ENCODE measurements at places on chromosomes 11 and 22.
A peak's percentile ranks its signal among the peaks of the same experiment; 100 is the strongest.

DNA sequence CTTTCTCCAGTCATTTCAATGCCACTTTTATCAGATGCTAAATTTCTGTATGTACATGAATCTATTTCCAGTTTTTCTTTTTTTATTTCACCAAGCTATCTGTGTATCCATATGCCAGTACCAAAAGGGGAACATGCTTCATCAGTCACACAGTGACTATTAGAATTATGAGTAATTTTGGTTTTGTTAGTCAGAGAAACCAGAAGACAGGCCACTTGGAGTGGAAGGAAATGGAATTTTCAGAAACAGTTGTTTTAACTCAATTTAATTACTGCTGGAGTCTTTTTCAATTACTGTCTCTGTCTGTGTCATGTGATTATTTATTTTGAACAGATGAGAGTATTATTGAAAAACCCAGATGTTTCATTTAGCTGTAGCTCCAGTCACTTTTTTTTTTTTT lies 84.6 kb upstream of the ANO3 start:
- DNase-seq, result no peak

DNA sequence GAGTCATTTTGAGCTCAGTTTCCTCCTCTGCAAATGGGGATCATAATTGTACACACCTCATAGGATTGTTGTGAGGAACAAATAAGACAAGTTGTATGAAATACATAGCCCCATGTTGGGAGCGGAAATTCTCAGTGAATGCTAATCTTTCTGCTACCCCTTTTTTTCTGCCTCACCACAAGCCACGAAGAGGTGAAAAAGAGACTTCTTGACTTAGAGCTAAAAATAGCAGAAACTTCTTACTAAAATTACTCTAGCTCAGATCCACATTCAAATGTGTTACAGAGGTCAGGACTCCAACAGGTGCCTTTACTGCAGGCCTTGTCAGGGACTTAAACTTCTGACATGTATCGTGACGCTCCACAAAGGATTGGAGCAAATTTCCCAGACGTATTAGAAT lies 128.5 kb downstream of the MIAT start:
- DNase-seq, result no peak

- no peak for DNase-seq
These were observed 12.4 kb downstream of the SLC25A17 start for GRCh38 chr22:40806711-40807110.

- DNase-seq, result peak; percentile 76
These were observed 2.9 kb upstream of the SGSM1 start for GRCh38 chr22:24803064-24803542.

DNA sequence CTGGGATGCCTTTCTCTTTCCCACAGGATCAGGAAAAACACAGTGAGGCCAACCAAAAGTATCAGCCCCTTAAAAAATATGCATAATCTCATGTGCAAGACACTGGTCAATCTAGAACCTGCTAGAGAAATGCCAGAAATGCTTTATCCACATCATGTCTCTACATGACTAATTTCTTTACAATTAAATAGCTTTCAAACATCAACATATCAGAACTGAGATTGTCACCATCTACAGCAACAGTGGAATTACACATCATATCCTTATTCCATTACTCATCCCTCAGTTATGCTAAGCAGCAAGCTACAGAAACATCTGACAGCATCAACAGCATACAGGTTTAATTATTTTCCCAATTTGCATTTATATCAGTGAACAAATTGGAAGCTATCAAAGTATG lies 78.8 kb downstream of the DDIAS start:
- DNase-seq, result no peak

Data from stimulated activated CD4-positive, alpha-beta T cell treated with anti-CD3 and anti-CD28 coated beads, Interleukin-2, amount 100 ng/mL, for 24 hours (primary cell).